ENCODE measurements at places on chromosomes 1 and 21.

DNA sequence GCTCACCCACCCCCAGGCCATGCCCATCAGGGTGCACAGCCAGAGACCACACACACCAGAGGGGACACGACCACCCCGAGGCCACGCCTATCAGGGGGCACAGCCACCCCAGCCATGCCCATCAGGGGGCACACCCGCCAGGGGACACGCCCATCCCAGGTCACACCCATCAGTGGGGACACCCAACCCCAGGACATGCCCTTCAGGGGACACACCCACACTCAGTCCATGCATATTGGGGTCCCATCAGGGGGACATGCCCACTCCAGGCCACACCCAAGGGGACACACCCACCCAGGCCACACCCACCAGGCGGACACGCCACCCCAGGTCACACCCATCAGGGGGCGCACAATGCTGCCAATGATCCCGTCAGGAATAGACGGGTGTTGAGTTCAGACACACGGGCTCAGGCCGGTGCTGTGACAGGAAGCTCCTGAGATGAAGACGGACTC lies 20.7 kb downstream of the MCM3AP start:
- no peak for DNase-seq

DNA sequence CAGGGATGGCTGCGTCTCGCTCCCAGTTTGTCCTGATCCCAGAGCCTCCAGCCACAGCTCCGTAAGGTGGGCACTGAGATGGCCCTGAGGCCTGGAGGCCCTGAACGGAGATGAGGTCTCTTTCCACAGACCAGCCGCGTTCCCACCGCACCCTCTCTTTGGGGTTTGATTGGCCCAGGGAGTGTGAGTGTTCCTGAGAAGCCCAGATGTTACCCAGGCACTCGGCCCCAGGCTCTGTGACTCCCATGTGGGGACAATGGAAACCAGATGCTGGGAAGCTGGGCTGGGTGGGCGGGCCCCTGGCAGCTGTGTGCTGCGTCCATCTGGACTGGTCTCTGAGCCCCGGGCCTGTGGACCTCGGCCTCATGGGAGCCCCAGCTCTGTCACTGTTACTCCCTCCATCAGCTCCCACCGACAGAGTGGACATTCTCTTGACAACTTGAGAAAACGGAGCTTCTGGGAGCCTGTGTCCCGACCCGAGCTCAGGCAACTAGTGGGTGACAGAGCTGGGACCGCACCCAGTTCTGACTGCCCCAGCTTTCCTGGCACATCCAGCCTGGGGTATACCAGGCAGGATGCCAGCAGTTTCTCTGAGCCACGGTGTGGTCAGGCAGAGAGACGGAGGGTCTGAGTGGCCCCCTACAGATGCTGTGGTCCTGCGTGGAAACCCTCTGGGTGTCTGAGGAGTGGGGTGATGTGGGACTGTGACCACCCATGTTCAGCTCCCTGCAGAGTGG lies 9.8 kb upstream of the COL6A1 start:
- DNase-seq, result no peak

DNA sequence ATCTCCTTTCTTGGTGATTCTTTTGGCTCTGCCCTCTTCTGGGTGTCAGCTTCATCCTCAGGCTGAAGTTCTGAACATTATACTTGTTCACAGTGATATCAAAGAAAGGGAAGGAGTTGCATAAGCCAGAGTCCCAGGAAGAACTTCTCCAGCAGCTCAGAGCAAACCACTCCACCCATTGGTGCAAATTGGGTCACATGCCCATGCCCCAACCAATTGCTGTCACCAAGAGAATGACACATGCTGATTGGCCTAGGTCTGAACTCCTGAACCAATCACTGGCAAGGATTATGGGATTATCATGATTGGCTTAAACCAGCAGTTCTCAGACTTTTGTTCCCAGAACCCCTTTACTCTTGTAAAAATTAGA lies 256.5 kb upstream of the TMEM51 start:
- no peak for DNase-seq

GRCh38 chr1:203364094-203364801 lies 13.3 kb upstream of the FMOD start:
- DNase-seq, result no peak

DNA sequence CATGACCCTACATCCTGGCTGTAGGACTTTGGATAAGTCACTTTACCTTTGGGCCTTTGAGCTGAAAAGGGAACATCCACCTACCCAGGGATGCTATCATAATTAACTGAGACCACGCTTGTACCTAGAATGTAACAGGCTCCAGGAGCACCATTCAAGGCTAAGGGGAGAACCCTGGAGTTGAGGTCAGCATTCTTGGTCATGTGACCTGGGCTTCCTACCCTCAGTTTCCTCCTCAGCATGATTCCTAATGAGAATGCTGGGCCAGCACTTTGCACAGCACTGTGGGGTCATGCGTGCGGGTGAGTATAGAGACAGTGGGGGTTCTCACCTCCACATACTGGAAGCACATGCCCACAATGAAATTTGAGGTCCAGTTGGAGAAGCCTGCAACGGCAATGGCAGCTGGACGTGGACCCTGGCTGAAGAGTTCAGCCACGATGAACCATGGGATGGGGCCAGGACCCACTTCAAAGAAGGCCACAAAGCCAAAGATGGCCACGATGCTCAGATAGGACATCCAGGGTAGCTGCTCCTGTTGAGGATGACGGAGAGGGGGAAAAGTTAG lies 31.3 kb downstream of the SLC2A1 start:
- DNase-seq, result no peak

DNA sequence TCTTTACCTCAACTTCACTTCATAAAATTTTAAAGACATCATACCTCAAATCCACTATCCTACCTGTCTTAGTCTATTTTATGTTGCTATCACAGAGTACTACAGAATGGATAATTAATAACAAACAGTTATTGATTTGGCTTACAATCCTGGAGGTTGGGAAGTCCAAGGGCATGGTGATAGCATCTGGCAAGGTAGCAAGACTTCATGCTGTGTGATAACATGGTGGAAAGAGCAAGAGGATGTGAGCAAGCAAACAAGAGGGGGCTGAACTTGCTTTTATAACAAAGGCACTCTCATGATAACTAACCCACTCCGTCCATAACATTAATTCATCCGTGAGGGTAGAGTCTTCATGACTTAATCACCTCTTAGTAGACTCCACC lies 33.8 kb downstream of the C21orf91 start:
- no peak for DNase-seq

DNA sequence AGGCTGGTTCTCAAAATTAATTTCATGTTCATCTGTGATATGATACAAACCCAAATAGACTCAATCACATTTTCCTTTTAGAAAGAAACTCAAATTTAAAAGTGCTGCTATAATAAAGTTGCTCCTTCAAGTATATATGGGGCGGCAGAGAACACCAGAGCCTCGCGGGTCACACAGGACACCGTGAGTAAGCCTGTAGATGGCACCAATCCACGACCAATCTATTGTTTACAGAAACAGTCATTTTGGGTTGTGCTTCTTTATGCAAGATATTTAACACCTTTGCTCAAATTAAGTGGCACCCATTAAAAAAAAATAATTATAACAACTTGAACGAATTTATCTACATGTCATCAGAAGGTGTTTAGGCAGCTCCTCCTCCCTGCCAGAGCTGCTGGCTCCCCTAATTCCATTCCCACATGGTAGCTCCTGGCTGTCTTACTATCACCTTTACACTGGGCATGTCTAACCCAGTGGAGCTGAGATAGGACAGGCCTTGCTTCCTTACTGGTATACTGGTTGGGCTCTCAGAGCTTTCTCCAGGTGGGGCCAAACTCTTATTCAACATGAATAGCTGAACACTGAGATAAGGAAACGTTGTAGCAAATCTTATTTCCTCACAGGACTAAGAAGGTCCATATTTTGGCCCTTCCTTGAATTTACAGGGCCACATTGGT lies 287.0 kb downstream of the SDCCAG8 start:
- DNase-seq, result no peak

GRCh38 chr1:106289265-106289928 lies 767.1 kb upstream of the PRMT6 start:
- no peak for DNase-seq

Data from CD4-positive, alpha-beta T cell treated with Interleukin-10 for 1 hour (primary cell).